Stimulated activated CD8-positive, alpha-beta memory T cell treated with anti-CD3 and anti-CD28 coated beads, Interleukin-4, amount 100 ng/mL, for 4 hours (primary cell): ENCODE measurements at places on chromosomes 16 and 17.

GRCh38 chr16:66486773-66487579 is 59.9 kb downstream of the BEAN1 start:
- no peak for DNase-seq

GRCh38 chr16:68386628-68387027 is 61.7 kb downstream of the SMPD3 start:
- DNase-seq: no peak

- no peak for DNase-seq
Measured at GRCh38 chr17:12022310-12022709, 1.6 kb downstream of the MAP2K4 start.

DNA sequence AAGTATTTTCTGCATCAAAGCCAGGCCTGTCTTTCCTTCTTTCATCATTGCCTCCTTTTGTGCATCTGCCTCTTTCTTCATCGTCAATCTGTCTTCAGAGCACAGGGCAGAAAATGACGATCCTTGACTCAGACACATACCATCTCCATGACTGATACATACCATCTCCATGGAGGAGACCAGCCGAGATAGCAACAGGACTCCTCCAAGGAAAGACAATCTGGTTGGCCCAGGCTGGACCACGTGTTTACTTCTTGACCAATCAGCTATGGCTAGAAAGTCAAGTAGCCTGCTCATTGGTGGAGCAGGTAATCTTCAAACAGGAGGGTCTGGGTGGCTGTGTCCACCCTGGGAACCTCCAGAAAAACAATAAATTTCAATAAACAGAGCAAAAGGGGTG is 164.6 kb downstream of the CPPED1 start:
- no peak for DNase-seq

- no peak for DNase-seq
Measured at GRCh38 chr16:228151-228851, 948 bp downstream of the LUC7L start.

GRCh38 chr16:50731130-50731988 is 10.5 kb upstream of the CYLD start:
- DNase-seq: no peak

DNA sequence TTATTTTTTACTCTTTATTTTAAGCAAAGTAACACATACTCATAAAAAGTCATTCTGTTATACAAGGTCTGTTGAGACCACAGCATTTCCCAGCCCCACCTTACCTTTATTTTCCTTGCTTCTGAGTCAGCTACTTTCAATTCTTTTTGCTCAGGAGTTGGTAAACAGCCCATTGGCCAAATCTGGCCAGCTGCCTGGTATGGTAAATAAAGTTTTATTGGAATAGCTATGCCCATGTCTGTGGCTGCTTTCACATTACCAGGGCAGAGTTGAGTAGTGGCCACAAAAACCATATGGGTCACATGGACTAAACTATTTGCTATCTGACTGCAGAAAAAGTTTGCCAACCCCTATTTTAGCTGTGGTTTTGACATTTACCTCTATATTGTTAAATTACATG is 3.4 kb upstream of the NSRP1 start:
- no peak for DNase-seq

- no peak for DNase-seq
Measured at GRCh38 chr17:69574257-69575197, 160.0 kb downstream of the MAP2K6 start.

GRCh38 chr17:78001182-78001581 is 42.7 kb downstream of the TNRC6C start:
- no peak for DNase-seq

DNA sequence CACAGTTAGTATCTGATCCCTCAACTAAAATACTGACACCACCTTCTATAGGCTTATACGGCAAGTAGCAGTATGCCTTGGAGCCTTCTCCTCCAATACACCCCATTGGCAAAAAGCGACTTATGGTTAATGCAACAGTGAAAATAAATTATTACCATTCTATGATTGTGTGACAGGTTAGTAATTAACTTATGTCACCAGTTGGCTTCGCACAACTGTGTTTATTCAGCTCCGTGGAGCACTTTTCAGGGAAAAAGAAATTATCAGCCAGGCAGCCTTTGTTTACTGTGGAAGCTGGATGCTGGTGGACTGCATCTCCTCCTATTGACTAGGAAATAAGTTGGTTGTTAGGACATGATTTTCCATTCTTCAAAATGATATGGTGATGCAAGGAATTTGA is 833.8 kb upstream of the RBFOX1 start:
- no peak for DNase-seq

DNA sequence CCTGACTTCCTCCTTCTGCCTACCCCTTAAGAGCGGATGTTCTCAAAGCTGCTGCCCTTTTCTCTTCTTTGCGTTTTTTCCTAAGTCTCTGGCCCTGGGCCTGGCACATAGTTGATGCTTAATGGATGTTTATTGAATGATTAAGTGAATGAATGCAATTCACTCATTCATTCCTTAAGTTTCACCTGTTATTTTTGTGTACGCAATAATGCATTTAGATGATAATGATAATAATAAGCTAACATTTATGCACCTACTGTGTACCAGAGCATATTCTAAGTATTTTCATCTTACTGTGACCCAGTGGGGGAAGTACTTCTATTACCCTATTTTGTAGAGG is 4.4 kb downstream of the CCL5 start:
- no peak for DNase-seq

DNA sequence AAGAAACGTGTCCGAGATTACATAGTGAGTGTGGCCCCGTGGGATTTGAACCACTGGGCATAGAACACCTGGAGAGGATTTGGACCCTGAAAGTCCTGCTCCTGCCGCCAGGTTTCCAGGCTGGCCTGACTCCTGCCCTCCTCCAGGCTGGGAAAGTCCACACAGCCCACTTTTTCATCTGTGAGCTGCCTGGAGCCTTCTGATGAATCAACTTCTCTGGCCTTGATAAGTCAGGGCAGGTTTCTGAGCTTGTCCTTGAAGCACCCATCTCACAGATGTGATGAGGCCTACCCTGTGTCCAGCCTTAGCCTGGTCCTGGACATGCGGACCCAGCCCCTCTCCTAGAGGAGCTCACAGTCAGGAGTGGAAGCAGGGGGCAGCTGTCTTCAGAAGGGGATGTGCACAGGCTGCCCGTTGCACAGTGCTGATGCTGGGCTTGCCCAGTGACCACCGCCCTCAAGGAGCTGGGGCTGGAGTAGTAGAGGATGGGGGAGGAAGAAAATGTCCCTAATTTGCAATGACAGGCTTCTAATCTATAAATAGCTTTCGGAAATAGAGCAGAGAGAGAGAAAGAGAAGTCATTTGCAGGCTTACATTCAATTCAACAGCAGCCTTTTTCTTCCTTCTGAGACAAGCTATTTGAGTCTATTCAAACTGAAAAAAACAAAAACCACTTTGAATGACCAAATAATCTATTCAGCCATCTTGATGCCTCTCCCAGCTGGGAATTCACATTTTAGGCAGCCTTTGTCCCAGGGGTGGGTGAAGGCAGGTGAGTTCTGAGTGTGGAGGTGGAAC is 73.5 kb upstream of the DNAJA2 start:
- no peak for DNase-seq

DNA sequence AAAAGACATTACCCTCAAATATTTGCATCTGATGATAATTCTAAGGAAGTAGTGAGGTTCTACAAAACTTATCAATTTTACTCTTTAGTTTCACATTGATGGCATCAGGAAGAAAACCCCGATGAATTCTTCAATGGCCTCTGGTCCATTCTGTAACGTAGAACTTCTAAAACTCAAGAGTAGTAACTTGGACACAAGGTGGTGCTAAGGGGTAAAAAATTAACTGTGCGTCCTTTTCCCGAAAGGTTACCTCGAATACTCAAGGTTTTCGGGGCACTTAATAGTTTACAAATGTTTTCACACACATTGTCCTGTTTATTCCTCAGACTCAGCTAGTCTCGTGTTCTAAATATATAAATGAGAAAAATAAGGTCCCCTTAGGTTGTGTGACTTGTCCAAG is 517.3 kb upstream of the ZFHX3 start:
- DNase-seq: no peak

DNA sequence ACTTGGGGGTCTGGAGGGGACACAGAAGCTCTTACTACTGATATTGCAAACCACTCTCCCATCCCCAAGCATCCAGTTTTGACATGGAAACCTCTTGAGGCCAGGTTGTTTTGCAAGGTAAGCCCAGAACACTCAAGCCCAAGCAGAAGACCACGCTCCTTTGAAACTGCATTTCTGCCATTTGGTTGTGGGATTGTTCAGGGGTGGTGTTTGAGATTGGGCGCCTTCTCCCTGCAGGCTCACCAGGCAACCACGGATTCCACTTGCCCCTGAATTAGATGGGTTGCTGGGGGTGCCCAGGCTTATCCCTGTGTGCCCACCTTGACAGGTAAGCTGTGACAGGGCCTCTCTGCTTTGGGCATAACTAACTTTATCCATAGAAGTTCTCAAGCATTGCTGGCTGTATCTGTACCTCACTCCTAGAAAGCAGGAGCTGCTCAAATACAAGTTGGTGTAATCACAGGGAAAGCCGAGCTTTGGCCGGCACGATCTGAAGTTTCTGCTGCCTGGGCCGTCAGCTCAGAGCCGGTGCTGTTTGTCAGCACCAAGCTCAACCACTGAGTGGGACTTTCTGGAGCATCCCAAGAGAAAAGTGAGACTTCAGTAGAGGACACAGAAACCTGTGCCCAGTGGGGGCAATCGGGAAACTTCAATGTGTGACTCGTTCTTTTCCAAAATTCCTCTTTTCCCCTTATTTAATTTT is 93.6 kb downstream of the CYLD start:
- DNase-seq: no peak

GRCh38 chr16:67719778-67720144 is 645 bp upstream of the GFOD2 start:
- no peak for DNase-seq

DNA sequence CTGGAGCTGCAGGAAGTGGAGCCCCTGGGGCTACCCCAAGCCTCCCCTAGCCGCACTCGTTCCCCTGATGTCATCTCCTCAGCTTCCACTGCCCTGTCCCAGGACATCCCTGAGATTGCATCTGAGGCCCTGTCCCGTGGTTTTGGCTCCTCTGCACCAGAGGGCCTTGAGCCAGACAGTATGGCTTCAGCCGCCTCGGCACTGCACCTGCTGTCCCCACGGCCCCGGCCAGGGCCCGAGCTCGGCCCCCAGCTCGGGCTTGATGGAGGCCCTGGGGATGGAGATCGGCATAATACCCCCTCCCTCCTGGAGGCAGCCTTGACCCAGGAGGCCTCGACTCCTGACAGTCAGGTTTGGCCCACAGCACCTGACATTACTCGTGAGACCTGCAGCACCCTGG is 4.1 kb upstream of the NRN1L start:
- no peak for DNase-seq

- DNase-seq: no peak
Measured at GRCh38 chr16:7614021-7614795, 281.6 kb downstream of the RBFOX1 start.

DNA sequence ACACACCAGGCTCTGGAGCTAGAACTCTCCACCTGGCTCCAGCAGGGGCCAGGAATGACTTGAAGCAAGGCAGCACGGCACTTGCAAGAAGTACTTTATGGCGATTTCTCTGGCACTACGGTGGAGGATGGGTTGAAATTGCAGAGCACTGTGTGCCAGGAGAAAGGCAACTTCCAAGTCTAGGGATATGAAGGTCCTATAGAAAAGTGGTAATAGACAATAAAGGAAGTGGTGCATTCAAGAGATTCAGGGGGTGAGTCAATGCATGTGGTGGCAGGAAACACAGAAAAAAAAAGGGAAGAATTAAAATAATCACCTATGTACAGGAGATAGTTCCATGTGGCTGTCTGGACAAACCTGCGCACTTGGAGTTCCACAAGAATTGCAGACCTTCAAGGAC is 240.3 kb upstream of the DYNLRB2 start:
- DNase-seq: no peak

DNA sequence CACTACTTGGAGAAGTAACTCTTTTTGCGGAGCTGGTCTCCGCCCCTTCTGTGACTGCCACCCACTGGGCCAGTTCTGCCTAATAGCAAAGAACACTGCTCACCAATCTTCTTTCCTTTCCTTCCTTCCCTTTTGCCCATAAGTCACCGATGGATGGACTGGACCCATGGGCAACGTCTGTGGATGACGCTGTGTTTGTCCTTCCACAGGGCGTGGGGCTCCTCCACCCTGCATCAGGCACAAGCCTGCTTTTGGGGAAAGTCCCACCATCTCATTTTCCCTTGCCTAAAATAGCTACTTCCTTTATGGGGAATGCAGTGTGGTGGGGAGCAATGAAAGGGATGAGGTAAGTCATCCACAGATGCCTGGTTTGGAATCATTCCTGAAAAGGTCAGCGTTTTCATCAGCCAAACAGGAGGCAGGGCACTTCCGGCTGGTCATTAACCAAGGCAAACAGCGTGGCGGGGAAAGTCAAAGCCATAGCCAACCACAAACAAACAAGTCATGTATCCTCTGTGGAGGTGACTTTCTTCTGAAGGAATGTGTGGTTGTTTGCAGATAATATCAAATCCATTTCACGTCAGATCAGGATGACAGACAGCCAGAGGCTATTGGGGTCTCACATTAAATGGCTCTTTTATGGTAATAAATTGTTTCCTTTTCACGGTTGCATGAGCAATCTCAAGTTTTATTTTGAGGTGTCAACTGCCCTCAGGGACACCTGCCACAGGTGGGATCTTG is 30.7 kb upstream of the MED9 start:
- DNase-seq: no peak
